ENCODE measurements at places on chromosomes 5 and 9.

DNA sequence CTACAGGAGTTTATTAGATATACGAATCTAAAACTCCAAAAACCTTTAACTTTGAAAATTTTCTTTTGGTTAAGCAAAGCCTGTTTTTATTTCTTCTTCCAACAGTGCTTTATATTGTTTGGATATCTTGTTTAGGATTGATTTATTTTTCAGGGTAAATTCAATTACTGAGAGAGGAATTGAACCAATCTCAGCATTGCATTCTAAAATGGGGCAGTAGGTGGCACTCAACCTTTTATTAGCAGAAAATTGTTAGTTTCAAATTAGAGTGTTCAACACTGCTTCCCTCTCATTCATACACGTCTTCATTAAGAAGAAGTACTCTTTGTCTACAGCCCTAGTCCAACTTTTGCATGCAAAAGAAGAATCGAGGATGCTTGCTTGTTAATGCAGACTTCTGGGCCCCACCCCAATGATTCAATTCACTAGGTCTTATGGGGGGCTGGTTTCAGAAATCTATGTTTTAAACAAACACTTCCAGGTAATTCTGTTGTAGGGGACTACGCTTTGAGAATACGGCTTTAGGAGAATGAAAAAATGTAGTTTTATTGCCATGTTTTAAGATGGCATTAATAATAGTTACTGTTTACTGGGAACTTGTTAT is 26.6 kb downstream of the MRPL22 start:
- DNase-seq = no peak

- DNase-seq = no peak
Measured at GRCh38 chr5:54915466-54916027, 69.8 kb downstream of the ESM1 start.

GRCh38 chr9:72954431-72955125 is 1.7 kb upstream of the ALDH1A1 start:
- no peak for DNase-seq

- DNase-seq = no peak
Measured at GRCh38 chr5:41524174-41524573, 13.8 kb upstream of the PLCXD3 start.

- DNase-seq = no peak
Measured at GRCh38 chr5:117133198-117133597, 558.6 kb upstream of the SEMA6A start.

DNA sequence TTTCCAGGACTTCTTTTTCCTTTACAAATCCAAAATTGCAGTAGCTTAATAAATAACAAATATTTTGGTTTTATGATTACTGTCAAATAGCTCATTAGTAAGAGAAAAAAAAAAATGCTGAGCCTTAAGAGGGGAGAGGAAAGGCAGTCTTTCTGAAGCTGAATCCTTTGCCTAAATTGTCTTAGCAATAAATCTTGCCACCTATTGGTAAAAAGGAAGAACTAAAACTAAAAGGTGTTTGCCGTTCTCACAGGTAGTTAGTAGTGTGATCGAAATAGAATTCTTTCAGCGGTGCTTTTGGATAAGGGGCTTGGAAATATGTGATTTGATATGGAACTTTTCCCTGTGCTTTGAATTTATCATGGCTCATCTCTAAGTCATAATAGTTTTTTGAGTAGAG is 31.2 kb downstream of the PIK3R1 start:
- DNase-seq = no peak

DNA sequence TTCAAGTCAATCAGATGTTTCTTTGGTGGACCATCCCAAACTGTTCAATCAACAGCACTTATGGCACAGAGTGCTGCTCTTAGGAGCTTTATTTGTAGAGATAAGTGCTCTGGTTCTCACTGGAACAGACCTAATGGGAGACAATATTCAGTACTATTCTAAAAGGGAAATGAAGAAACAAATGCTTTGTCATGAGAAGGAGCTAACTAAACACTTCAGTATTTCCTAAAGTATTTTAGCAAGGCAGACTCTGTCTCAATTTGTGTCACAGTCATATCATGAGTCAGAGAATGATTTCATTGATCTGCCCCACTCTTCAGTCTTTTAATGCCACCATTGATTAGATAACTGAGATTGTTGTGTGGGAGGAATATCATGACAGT is 175.3 kb downstream of the SLF1 start:
- DNase-seq = no peak

- no peak for DNase-seq
Measured at GRCh38 chr9:98830554-98830953, 23.1 kb downstream of the GALNT12 start.

DNA sequence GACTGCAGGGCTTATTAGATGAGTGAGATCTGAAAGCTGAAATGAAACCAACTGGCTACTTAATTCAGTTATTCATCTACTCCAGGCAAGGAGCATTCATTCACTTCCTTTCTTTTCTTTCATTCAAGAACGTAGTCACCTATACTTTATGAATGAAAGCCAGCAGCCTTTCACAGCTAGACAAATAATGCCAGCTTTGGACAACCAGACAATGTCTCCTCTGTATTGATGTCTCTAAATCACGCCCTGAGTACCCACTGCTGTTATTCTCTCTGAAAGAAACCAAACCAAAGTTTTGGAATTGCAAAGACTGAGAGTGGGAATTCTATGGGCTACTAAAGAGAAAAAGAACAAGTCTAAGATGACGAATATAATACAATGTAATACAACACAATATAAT is 121.2 kb upstream of the PTPN3 start:
- no peak for DNase-seq

DNA sequence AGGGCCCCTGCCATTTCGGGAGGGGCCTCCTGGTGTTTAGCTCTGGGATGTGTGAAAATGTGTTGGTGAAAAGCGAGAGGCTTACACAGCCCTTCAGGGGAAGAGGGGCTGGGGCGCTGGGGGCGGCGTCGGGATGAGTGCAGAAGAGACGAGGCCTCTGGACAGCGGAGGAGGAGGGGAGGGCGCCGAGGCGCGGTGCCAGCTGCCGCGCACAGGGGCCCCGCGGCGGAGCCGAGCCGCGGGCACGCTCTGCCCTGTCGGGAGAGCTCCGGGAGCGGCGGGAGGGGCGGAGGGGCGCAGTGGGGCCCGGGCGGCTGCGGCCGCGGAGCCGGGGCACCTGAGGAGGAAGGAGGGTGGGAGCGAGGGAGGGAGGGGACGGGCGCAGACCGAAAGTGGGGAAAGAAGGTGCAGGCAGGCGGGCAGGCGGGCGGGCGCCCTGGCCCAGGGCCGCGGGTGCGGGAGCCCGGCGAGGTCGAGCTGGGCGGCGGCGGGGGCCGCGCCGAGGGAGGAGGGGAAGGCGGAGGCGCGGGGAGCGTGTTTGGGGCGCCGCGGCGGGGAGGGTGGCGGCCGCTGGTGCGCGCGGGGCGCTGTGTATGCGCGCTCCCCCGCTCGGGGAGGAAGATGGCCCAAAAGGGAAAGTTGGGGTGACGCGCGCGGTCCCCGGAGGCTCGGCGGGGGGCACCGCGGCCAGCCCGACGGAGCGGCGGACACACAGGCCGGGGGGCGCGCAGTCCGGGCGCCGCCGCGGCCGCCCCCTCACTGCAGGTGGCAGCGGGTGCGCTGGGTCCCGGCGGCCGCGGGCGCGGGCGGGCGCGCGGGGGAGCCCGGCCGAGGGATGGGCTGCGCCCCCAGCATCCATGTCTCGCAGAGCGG is at the start of gene PDE8B:
Gene PDE8B, plus strand, starts transcription at position 590 of the 873 bp plus-strand sequence. Its CDS starts 246 bp downstream, at position 836.
- DNase-seq = no peak

- DNase-seq = no peak
Measured at GRCh38 chr5:52007230-52007858, 624.1 kb downstream of the ISL1 start.

DNA sequence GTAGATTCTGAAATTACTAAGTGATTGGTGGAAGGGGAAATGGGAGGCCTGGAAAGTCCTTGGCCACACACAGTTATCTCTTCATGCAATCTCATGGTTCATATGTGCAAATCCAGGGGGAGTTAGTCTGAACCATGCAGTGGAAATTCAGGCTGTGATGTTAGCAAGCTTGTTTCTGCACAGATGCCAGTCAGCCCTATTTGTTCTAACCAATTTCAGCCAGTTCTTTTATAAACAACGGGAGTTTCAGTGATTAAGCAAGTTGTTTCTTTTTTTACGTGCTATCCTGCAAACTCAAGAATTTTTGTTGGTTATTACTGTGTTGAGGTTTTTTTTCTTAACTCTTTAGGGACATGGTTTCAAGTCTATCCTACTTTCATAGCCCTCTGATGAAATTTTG is 298.0 kb downstream of the FER start:
- no peak for DNase-seq

DNA sequence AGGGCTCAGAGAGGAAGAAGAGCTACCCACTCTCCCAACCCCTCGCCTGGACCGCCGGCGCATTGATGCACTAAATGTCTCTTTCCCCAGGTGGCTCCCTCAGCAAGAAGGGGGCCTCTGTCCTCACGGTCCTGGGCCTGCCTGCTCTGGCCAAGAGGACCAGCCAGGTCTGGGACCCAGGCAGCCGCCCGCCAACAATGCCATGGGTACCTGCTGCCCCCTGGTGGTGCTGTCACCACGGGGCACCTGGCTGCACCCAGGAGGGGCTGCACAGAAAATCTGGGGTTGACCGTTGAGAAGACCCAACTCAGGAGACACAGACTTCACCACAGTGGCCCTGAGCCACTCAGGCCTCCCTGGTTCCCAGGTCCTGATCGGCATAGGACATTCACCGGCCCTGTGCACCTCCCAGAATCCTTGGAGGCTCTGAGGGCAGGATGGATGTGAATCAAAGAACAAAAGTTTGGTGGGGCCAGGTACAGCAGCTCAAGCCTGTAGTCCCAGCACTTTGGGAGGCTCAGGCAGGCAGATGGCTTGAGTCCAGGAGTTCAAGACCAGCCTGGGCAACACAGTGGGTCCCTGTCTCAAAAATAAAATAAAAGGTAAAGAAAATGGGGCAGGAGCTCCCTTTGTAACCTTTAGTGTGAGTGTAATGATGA is 2.4 kb upstream of the VAV2 start:
- DNase-seq = peak; percentile 81

- DNase-seq = no peak
Measured at GRCh38 chr9:33431420-33431819, 16.0 kb downstream of the AQP3 start.

DNA sequence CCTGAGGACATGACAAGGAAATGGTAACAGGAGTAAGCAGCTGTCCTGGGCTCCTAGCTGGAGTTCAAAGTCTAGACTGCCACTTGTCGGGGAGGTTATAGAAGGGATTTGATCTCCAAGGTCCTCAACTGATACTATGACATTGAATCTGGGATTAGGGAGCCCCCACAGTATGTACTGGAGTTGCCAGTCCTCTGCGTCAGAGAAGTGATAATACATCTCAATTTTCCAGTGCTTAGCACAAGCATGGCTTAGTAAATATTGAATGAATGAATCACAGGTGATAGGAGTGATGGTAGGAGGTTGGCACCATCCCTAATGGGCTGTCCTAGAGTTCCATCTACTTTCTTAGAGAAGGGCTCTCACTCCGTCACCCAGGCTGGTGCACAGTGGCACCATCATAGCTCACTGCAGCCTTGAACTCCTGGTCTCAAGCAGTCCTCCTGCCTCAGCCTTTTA is 6.2 kb upstream of the TPM2 start:
- no peak for DNase-seq

DNA sequence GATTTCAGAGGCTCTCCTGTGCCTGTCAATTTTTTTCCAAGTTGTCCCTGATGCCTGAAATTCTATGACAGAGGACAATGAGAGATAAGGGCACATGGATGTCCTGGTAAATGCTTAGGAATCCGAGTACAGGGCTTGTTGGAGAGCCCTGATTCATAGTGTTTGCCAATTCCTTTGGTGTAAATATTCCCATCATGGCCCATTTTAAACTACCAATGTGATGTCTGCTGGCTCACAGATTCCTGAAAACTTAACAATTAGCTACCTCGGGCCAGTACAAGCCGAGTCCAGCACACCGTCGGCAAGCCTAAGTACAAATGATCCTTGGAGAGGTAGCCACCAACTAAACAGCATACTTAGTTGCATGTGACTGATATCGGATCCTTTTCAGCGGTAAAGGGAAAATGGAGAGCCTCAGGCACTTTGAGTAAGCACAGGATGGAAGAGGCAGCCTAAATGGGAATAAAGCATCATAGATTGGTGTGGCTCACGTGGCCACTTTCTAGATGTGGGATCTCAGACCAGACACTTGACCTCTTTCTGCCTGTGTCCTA is 3.6 kb downstream of the ITK start:
- no peak for DNase-seq

GRCh38 chr5:122701640-122702523 is 73.0 kb upstream of the SNX2 start:
- no peak for DNase-seq

DNA sequence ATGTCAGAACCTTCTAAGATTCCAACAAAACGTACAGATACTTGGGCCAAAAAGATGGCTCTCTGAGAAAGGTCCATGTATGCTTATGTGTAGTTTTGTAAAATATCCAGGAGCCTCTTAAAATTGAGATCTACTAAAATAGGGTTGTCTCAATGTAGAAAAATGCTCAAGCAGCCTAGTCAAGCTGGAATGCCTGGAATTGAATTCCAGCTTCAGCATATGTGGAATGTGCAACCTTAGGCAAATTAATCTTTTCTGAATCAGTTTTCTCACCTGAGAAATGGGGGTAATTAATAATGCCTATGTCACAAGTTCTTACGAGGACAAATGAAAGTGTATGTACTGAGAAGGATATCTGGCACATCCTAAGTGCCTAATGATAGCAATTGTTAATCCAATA is 662.4 kb downstream of the DTWD2 start:
- DNase-seq = no peak

- no peak for DNase-seq
Measured at GRCh38 chr9:5554254-5554653, 43.9 kb downstream of the PDCD1LG2 start.

GRCh38 chr5:54415896-54416601 is 39.5 kb upstream of the HSPB3 start:
- DNase-seq = no peak

DNA sequence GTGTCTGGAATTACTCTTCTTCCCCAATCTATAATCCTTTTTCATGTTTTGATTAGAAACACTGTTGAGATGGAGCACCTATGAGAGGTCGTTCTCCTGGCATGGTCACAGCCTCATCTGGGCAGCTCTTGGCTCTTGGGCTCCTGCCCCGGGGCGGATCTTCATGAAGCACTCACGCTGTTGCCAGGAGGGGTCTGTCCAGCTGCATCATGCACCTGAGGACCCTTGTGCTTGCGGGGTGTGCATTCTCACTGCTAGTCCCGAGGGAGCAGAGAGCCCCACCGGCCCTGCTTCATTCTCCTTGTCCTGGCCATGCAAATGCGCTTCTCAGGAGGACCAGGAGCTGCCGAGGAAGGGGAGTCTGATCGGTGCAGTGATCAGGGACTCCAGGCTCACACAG is 117.6 kb upstream of the S1PR3 start:
- DNase-seq = no peak

DNA sequence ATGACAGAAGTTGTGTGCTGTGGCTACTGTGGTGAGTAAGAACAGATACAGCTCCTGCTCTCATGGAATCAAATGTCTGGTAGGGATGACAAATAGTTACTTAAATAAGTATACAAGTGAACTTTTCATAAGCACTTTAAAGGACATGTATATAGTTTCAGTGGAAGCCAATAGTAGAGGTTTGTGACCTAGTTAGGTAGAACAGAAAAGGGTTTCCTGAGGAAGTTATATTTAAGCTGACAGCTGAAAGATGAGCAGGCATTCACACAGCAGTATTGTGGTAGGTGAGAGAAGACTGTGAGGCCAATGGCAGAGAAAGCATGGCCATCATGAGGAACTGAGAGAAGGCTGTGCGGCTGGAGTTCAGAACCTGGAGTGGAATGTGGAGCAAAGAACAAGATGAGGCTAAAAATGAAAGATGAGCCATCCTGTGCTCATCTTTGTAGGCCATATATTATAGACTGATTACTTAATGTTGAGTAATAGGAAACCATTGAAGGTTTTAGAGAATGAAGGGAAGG is 15.4 kb downstream of the FAM174A start:
- no peak for DNase-seq

GRCh38 chr5:76821136-76821535 is 2.3 kb downstream of the F2RL1 start:
- no peak for DNase-seq

Measured in activated naive CD4-positive, alpha-beta T cell treated with Interleukin-2 at 50 U/mL for 16 hours (primary cell).